ENCODE measurements at places on chromosomes 16 and 17.

GRCh38 chr17:76820039-76820438 is 48.2 kb upstream of the MGAT5B start:
- no peak for DNase-seq

- DNase-seq, result no peak
Measured at GRCh38 chr17:70166615-70167014, 2.7 kb upstream of the KCNJ2 start.

GRCh38 chr17:48767263-48767774 is 38.8 kb upstream of the HOXB13 start:
- DNase-seq, result no peak

DNA sequence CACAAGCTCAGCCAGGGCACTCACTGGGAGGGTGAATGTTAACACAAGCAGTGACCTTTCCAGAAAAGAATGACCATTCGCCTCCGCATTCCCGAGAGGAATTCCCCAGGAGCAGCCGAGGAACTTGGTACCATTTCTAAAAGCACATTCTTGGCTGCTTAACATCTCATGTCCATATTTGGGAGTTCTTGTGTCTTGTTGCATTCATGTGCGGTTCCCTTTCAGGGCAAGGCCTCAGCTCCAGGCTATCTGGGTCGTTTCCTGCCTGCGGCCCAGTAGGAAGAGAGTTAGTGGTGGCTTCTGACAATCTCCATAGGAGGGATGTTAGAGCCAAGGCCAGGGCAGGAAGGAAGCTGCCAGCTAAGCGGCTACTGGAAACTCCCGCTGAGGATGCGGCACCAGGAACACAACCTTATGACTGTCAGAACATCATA is 27.8 kb upstream of the MEAK7 start:
- no peak for DNase-seq

GRCh38 chr16:53413864-53414263 is 20.4 kb upstream of the RBL2 start:
- no peak for DNase-seq

GRCh38 chr16:79887541-79888540 is 287.3 kb upstream of the MAF start:
- no peak for DNase-seq

- no peak for DNase-seq
Measured at GRCh38 chr16:47310792-47311211, 150.1 kb downstream of the ITFG1 start.

DNA sequence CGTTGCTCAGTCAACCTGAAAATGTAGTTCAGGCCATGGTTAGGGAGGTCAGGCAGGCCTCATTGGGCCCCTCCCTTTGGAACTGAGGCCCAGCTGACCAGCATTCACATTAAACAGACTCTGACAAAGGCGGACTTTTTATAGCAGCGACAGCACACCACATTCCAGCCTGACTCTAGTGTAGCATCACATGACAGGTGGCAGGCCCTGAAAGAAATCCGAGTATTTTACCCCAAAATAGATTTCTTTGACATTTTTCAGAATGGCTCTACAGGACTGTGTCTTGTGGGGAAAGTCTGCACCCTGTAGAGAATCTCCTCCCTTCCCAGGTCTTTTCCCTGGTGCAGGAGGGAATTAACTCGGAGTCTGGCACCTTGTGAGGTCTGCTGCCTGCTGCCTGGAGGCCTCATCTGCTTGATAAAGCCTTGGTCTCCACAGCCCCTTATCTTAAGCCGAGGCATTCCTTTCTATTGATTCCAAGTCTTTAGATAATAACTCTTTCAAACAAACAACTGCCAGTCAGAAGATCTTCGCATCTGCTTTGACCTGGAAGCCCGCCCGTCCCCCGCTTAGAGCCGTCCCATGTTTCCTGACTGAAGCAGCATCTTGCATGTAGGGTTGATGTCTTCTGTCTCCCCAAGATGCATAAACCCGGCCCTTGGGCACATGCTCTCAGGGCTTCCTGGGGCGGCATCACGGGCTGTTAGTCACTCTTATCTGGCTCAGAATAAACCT is 44.0 kb upstream of the CAPN15 start:
- no peak for DNase-seq

DNA sequence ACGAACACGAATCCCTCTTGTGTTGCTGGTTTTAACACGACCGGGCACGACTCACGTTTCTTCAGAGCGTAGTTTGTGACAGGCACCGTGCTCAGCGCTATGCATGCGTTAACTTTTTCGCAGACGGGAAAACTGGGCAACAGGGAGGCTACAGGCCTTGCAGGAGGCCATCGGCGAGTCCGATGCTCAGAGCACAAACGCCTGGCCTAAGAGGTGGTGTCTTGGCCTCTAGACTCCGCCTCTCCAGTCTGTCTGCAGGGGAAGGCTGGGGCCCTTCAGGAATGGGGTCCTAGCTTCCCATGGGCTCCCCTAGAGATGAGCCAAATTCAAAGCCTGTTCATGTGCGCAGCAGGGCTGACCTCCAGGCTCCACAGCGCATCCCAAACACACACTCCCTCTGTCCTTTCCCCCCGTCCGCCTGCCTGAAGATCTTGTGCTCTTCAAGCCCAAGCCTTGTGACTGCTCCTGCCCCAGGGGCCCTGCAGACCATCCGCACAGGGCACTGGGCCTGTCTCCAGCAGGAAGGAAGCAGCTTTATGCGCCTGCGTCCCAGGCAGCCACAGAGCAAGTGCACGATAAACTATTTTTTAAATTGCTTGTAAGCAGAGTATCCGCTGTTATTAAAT is 3.1 kb downstream of the CLCN7 start:
- DNase-seq, result no peak

GRCh38 chr16:4249530-4250308 is 7.8 kb upstream of the SRL start:
- DNase-seq, result no peak

- DNase-seq, result no peak
Measured at GRCh38 chr16:10934325-10935107, 7.8 kb downstream of the DEXI start.

GRCh38 chr17:44381810-44382305 is 7.6 kb downstream of the ITGA2B start:
- DNase-seq, result no peak
